ENCODE measurements at places on chromosomes 6 and 20.

GRCh38 chr20:47221036-47221625, 135.4 kb downstream of the ZMYND8 start:
- no peak for DNase-seq

DNA sequence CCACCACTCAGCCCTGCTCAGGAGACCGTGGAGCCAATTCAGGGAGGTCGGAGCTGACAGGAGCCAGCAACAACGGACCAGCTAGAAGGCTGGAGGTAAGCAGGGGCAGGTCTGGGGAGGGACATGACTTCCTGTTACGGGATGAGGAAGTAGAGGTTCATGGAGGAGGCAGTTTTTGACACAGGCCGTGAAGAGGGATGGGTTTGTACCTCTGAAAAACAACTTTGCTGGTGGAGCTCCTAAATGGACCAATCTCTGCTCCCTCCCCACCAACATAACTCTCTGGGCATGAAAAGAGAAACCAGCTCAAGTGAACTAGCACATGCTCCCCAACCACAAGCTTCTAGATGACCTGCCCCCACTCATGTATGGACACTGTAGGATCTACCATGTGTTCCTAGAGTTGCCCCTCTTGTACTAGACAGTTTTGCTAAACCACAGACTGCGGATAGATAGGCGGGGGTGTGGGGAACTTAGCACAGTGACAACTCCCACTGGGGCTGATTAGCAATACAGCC, 31.4 kb downstream of the RALGAPA2 start:
- no peak for DNase-seq

DNA sequence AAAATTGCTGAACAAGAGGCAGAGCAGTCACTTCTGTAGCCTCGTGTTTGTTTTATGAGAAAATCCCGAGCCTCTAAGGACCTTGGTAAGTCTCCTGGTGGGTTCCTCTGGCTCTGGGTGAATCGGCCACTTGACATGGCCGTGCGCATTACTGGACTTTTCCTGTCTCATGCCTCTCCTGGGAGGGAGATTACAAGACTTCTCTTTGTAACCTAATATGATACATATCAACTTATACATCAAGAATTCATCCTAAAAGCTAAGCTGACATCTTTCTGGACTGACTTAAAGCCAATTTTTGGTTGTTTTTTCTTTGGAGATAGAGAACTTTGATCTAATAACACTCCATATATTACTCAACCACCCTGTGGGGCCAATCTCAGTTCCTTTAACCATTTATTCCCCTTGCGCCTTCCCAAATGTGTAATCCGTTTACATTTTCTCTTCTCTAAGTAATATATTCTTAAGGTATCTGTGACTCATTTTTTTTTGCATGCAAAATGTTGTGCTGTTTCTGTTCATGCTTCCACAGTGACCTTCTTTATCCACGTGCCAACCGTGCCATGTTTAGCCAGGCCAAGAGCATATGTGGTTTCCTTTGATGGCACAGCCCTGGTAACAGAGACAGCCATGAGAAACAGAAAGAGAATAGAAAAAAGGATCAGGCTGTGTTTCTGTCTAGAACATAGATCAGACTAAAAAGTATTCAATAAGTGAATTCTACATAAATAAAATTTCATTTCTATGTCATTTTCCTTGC, 47.5 kb upstream of the JAG1 start:
- DNase-seq: no peak

DNA sequence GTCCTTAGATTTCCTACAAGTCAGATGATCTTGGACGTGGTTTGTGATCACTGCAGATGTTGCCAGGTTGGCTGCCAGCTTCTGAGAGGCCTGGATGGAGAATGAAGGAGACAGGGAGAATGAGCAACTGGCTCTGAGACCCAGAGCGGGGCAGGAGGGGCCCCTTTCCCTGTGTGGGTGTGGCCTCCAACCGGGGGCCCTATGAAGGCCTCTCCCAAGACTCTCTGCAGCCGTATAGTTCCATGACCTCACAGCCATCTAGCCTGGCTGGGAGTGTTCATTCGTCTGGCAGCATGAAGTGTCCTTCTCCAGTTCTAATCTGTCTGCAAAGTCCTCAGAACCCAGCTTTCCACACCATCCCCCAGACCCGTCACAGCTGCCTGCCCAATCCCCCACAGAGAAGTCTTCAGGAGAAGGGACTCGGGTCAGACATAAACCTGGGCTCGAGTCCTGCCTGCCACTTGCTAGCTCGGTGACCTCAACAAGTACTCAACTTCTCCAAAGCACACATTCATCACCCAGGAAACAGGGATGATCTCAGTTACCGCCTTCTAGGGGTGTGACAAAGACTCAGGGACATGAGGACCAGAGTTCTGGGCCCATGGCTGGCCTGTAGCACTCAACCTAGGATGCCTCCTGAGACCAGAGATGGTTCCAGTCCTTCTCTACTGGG, 122.6 kb downstream of the EDN3 start:
- no peak for DNase-seq

DNA sequence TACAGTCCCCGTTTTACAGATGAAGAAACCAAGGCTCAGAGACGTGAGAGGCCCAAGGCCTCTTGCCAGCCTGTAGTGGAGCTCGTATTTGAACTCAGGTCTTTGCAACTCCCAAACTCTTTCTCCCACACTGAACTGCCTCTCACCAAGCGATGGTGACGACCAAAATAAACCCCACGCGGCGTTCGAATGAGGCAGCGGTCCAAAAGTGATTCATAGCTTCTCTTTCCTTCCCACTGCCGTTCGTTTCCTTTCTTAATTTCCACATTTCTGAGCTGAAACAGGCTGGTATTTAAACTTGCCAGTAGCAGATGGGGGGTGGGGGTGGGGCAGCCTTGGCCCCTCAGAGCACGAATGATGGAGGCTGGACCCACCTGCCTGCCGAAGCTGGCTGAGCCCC, 252.9 kb upstream of the KCNG1 start:
- DNase-seq: no peak

- no peak for DNase-seq
Observed at GRCh38 chr6:70436320-70436719, 23.0 kb downstream of the FAM135A start.

GRCh38 chr6:54624779-54625178, 221.8 kb upstream of the FAM83B start:
- no peak for DNase-seq

- DNase-seq: no peak
Observed at GRCh38 chr20:19615629-19616028, 142.4 kb upstream of the RIN2 start.

DNA sequence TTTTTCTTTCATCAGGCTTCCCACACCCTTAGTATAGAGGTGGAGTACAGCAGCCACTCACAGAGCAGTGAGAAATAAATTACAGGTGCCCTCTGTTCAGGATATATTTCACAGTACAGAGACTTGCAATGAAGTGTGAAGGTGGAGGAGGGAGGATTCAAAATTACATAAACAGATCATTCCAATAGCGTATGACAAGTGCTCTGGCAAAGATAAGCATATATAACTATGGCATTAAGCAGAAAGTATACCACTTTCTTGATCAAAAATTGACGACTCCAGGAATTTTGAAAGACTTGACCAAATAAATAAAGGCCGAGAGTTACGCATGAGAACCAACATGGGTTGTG, 108.7 kb downstream of the GPX5 start:
- DNase-seq: no peak

- no peak for DNase-seq
Observed at GRCh38 chr6:72809746-72810379, 188.0 kb downstream of the KCNQ5 start.

GRCh38 chr6:140912686-140913085, 1220.0 kb upstream of the GJE1 start:
- DNase-seq: no peak

DNA sequence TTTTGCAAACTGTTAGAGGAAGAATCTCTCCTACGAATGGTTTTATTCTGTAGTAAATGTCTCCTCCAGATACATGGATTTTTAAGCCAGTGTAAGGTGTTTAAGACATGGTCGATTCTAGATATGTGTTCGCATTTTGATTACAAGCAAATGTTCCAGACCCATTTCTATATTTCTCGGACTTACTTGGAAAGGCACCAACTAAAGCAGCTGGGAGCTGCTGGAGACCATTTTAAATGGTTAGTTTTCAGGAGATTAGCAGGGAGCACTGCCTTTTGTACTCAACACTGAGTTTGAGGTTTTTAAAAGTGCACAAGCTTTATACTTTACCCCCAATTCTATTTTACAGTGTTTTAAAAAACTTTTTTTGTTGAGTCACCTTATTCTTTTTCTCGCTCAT, 857.0 kb downstream of the KIF16B start:
- DNase-seq: no peak

DNA sequence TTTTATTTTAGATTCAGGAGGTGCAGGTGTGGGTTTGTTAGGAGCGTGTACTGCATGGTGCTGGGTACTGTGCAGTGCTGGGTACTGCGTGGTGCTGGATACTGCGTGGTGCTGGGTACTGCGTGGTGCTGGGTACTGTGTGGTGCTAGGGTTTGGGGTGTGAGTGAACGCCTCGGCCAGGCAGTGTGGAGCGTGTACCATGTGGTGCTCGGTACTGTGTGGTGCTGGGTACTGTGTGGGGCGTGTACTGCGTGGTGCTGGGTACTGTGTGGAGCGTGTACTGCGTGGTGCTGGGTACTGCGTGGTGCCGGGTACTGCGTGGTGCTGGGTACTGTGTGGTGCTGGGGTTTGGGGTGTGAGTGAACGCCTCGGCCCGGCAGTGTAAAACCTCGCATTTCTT, 62.9 kb downstream of the WDR27 start:
- DNase-seq: no peak

- no peak for DNase-seq
Observed at GRCh38 chr6:4682431-4683097, 93.6 kb upstream of the CDYL start.

GRCh38 chr20:24911461-24911860, 37.6 kb upstream of the CST7 start:
- DNase-seq: peak; percentile 3

DNA sequence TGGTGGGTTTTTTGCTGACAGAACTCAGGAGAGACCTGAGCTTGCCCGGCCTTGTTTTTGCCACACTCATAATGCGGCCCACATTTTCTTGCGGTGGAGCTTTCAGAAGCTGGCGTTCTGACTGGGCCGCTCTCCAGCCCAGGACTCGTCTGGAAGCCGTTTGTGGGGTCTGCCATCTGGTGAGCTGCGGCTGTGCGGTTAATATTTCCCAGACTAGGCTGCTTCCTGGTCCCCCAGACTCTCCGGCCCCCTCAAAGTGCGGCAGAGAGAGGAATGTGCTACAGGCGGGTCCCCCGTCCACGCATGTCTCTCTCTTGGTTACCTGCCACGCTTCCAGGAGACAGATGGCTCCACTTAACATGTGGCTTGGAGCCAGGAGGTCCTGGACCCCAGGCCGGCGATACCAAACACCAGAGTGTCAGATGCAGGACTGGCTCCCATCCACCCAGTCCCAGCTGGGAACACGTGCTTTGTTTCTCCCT, 128.9 kb upstream of the PMEPA1 start:
- peak; percentile 23 for DNase-seq

DNA sequence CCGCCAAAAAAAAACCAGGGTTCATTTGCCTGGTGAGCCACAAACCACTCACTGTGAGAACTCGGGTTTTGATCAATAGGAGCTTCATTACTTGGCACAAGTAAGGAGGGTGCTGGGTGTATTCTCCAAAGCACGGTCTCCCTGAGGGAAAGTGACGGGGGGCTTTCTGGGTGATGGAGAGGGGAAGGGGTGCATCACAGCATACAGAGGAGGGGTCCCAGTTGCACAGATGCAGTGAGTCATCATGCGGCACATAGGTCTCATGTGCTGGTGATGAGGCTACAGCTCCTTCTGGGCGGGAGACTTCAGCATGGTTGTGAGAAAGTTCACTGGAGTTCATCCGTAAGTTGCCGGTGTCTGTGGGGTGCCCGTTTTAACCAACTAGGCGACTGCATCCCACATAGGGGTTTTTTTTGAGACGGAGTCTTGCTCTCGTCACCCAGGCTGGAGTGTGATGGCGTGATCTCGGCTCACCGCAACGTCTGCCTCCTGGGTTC, 36.2 kb downstream of the SUN5 start:
- DNase-seq: peak; percentile 71

DNA sequence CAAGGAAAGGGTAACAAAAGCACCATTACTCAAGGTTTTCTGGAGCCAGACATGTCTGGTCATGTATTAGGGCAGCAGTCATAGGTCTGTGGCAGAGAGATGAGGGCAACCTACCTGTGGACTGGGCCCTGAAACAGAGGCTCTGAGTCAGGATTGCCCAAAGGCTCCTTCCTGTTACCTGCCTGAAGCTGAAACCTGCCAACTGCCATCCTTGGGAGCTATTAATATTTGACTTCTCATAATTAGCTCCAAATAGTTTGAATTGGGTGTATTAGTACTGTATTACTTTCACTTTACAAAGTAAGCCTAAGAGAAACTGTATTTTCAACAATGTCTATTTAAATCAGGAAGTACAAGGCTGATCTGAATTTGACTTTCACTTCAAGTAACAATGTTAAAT, 72.0 kb upstream of the TBX18 start:
- no peak for DNase-seq

DNA sequence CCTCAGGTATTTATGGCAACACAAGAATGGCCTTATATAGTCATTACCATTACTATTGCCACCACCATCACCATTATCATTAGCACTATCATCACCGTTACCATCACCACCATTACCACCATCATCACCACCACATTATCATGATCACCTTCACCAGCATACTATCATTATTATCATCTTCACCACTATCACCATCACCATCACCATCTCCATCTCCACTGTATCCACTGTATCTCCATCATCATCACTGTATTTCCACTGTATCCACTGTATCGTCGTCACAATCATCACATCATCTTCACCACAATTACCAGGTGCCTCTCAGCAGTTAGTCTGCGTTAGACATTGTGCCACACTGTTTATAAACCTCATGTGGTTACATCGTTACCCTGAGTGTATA, 45.3 kb downstream of the GGTLC1 start:
- no peak for DNase-seq

- DNase-seq: no peak
Observed at GRCh38 chr6:34745277-34746103, 11.8 kb upstream of the SNRPC start.

DNA sequence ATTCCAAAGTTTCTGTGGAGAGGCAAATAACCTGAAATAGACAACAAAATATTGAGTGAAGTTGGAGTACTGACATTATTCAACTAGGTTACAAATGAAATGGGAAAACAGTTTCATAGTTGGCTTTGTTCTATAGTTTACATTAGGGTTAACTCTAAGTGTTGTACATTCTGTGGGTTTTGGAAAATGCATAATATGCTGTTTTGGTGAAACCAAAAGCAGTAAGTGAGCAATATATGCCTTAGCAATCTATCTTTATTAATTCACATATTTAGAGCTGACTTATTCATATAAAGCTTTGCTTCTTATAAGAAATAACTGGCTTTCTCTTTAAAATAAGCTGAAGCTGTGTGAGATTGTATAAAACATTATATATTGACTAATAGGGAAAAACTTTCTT, 157.5 kb upstream of the AHI1 start:
- no peak for DNase-seq

- DNase-seq: no peak
Observed at GRCh38 chr6:126167726-126168125, 172.2 kb upstream of the CENPW start.

DNA sequence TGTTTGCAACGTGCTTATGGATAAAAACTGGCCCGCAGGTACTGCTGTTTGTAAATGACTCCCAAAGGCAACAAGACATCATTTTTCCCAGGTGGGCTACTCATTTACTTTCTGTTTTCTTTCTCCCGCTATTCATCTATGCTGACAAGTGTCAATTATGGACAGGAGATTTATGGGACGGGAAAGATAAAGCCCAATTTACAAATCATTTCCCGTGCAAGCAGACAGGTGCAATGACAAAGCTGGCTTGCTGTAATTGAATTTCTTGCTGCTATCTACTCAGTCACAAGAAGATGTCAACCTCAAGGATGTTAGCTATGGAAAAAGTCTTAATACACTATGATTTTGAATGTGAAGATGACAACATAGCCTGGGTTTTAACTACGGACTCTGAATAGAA, 125.5 kb downstream of the EPHA7 start:
- no peak for DNase-seq
